ENCODE measurements at places on chromosomes 4 and X.

- DNase-seq: no peak
These were observed 198.2 kb downstream of the RASL11B start for GRCh38 chr4:53060278-53060677.

GRCh38 chrX:81259020-81259713, 57.3 kb downstream of the SH3BGRL start:
- no peak for DNase-seq

GRCh38 chr4:169152899-169153298, 117.9 kb downstream of the SH3RF1 start:
- DNase-seq: no peak

DNA sequence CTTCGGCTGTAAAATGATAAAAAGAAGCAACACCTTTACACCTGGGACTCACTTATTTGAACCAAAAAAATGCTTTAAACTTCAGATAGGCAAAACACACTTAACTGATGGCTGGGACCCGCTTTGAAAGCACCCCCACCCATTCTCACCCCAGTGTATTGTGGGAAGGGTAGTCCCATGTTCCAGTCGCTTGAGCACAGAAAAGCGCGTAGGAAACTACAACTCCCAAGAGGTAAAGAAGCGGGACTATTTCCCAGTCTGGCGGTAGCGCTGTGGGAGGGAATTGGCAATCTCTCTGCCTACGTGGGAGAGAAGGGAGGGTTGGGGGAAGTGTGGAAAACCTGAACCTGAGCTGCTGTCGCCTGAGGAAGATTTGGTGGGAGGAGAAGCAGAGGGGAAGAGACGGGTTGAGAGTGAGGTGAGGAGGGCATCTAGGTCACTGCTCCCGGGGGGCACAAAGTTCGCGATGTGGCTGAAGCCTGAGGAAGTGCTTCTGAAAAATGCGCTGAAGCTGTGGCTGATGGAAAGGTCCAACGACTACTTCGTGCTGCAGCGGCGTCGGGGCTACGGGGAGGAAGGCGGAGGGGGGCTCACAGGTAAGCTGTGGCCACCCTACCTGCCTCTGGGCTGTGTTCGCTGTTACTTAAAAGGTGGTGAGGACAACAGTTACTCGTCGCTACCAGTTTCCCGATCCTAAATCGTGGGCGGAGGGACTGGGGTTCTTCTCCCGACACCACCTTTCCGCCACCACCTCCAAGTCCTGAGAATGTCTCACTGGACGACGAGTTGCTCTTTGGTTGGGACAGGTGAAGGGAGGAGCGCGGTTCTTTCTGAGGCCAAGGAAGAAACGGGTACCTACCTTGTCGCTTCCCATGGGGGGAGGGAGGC, at the start of gene TBC1D8B:
TBC1D8B (plus strand) TSS at position 286 of the 888 bp plus-strand sequence; CDS start at position 467, 181 bp downstream.
- no peak for DNase-seq

- no peak for DNase-seq
These were observed 252.0 kb upstream of the PPARGC1A start for GRCh38 chr4:24141836-24142235.

DNA sequence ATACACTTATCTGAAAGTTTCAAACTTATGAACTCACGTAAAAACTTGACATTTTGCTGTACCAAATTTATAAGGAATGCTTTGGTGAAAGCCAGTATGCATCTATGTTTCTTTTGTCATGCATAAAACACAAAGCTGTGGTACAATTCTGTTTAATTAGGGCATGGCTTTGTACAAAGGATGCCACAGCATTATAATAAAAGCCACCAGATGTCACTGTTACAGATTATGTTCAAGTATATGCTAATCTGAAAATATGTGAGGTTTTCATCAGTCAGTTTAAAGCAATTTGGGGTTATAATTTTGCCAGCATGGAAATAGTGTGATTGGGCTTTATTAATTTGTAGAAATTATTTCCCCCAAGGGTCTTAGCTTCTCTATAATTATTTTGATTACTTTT, 69.0 kb downstream of the ATOH1 start:
- DNase-seq: no peak

- no peak for DNase-seq
These were observed 90.3 kb upstream of the CAMK2D start for GRCh38 chr4:113851816-113852215.

- DNase-seq: no peak
These were observed 170.1 kb downstream of the KLHL4 start for GRCh38 chrX:87687703-87688102.

DNA sequence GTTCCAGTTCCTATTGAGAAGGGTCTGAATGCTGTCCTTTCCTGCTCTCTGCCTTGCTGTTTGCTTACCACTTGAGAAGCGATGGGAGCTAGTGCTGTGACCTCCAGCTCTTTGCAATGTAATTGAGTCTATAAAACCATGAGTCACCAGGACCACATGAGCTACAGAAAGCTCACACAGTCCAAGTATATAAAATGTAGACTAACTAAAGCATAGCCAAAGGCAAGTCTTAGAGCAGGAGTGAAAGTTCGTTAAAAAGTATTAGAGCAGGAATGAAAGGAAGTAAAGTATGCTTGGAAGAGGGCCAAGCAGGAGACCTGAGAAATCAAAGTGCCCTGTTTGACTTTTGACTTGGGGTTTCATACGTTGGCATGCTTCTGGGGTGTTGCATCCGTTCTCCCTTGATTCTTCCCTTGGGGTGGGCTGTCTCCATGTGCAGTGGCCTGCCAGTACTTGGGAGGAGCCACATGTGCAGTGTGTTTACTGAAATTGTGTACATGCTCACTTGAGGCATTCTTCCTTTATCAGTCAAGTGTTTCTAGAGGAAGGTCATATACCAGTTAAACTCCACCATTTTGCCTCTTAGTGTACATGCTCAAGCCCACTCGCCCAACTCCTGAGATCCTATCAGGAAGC, 71.3 kb upstream of the KIT start:
- no peak for DNase-seq

- no peak for DNase-seq
These were observed 65.6 kb downstream of the ATXN3L start for GRCh38 chrX:13254076-13254785.

DNA sequence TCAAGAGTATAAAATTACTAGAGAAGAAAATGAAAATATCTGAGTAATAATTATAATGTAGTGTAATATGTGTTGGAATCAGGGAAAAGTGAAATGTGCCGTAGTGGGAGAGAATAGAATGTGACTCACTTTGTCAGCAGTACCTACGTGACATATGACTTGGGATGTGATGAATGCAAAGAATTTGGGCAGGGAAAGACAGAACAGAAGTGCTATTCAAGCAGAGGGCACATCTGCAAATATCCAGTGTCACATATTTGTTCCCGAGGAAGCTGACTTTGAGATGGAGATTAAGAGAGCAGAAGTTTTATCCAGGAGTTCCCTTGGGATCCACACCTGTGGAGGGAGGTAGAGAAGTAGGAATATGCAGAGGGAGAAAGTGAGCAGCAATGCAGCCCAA, 69.3 kb upstream of the HS3ST1 start:
- no peak for DNase-seq

DNA sequence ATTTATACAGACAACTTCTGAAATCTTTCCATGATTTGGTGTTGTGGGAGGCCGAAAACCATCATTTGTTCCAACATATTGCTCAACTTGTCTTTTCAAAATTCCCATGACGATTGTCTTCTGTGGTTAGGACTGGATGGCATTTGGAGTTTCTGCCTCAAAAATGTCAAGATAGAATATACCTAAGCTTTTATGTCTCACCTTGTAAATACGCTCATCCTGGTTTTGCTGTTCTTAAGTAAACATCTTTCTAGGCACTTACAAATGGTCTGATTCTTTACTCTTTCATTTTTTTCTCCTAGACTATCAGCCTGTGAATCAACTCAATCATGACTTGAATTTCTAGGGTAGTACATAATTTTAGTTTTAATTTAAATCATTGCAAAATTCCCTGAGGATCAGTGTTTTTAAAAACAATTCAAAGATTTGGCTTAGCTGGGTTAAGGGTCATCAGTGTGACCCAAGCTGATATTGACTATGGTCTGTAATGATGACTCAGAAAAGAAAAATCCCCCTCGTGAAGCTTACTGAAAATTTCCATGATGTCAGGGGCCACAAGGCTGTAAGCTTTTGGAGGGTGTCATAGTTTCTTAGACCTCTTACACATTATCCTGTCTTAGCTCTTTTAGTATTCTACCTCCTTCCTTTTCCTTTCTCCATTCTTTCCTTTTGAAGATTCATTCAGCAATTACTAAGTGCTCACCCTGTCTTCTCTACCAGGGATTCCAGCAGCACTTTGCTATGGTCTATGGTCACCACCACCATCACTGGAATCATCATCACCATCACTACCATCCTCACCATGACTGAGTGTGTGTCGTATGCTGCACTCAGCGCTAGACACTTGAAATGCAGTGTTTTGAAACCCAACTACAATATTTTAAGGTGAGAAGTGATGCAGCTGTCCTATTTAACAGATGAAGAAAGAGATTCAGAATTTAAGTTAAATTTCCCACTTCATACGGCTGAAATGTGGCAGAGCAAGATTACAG, 124.4 kb downstream of the CPE start:
- DNase-seq: no peak

GRCh38 chr4:89299153-89299791, 8.3 kb downstream of the GPRIN3 start:
- no peak for DNase-seq

DNA sequence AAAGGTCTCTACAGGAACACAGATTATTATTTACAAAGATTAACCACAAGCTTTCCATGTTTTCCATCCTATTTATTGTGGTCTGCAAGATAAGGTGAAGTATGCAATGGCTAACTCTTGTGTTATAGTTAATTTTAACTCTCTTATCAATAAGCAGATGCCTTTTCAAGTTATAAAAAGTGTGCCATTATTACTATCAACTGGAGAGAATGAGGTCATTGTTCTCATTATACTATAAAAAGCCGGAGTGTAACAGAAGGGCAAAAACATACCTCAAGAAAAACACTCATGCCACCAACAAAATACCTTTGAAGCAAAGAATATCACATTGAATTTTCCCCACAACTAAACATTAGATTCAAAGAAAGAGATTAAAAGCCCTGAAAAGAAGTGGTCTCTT, 52.0 kb upstream of the SORBS2 start:
- no peak for DNase-seq

- DNase-seq: no peak
These were observed 85.2 kb downstream of the MAPK10 start for GRCh38 chr4:86274642-86275041.

Data from stimulated activated CD4-positive, alpha-beta T cell treated with anti-CD3 and anti-CD28 coated beads, Interleukin-12 subunit alpha, Interleukin-12 subunit beta, amount 100 ng/mL, for 48 hours (primary cell).